Stimulated activated CD4-positive, alpha-beta T cell treated with anti-CD3 and anti-CD28 coated beads, Interleukin-15, amount 100 ng/mL, for 1 hour (primary cell): ENCODE measurements at places on chromosomes 1 and 21.

DNA sequence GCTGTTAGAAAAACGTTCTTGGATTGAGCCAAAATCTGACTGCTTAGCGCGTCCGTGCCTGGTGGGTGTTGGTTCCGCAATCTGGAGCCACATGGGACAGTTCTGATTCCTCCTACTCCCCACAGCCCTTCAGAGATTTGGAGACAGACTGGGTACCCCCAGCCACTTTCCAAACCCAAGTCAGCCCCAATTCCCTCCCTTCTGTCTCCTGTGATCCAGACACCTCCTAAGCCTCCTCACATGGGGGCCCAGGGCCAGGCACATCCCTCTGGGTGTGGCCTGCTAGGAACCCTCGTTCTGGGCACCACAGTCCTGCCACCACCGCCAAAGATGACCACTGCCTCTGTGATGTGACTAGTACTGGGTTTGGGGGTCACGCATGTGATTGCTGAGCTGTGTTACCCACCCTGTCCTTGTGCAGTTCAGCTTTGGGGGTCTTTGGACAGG, 4.8 kb downstream of the PLA2G5 start:
- DNase-seq: no peak

DNA sequence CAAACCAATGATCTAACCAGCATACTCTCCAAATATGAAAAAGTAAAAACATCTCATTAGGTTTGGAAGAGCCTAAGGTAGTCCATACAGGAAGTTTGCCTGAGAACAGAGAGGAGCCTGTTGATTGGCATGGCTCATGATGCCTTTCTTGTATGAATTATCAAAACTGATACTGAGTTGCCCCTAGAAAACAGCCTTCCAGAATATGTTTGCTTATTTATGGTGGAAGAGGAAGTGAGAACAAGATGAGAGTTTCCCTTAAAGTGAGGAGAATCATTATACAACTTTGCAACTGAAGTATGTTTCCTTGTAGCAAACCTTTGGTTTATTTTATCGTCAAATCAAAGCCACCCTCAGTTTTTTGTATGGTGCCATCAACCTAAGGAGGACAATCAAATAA, 23.8 kb upstream of the KIAA1614 start:
- DNase-seq: no peak

DNA sequence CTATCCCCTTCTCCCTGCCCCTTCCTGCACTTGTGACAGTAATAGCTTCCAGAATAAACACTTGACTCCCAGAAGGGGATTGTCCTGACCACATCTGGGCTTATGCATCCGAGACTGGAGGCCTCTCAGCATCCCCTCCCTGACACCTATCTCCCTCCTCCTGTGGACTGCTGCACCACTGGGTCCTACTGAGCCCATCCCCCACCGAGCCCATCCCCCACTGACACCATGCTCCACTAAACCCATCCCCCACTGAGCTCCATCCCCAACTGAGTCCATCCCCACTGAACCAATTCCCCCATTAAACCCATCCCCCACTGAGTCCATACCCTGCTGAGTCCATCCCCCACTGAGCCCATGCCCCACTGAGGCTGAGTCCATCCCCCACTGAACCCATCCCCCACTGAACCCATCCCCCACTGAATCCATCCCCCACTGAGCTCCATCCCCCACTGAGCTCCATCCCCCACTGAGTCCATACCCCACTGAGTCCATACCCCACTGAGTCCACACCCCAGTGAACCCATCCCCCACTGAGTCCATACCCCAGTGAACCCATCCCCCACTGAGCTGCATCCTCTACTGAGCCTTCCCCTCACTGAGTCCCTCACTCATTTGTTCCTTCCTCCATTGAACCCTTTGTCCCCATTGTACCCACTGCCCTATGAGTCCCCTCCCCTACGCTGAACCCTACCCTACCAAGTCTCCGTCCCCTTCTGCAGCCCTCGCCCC, 5.6 kb downstream of the PDZK1IP1 start:
- DNase-seq: no peak

DNA sequence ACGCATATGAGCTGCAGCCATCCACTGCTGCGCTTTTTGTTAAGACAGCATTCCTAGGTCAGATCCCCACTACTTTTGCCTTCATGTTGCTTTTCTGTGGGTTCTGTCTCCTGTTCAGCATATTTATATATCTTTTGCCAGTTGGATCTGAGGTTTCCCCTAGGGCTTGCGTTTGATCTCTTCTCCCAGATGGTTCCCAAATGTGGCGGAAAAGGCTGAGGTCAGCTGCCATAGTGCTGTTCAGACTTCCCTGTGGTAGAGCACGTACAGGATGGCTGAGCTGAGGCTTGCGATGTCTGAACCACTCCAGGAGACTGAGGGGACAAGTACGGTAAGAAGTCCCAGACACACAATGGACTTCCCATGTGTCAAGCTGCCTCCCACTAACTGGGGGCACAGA, 39.8 kb downstream of the COL6A1 start:
- DNase-seq: no peak

DNA sequence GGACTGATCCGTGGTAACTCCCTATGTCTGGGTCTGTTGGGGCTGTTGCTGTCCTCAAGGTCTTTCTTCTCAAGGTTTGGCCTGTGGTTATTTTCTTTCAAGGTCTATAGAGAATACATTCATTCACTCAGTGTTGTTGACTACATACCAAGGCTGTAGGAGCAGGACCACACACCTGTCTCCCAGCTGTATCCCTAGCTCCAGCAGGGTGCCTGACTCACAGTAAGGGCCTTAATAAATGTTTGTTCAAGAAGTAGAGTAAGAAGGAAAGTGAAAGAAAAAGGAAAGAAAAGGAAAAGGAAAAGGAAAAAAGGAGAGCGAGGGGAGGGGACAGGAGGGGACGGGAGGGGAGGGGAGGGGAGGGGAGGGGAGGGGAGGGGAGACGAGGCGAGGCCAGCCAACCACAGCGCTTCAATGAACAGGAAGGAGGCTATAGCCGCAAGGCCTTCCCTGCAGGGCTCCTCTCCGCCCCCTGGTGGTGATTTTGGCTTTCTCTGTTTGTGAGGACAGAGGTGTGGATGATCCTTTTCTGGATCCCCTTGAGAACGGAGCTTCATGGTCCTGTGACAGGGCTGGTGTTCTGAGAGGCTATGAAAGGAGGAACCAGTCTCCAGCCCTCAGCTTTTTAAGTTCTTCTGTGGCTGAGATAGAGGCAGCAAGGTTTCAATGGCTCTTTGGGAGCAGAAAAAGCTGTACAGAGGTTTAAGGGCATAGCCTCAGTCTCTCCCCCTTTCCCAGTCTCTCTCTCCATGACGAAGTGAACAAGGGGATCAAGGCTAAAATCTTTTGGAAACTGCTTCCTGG, 30.6 kb upstream of the LCE5A start:
- DNase-seq: peak; percentile 35

GRCh38 chr1:32289256-32289655, 2.6 kb upstream of the HDAC1 start:
- DNase-seq: no peak
